ENCODE measurements at places on chromosomes 1 and 21.

- DNase-seq, result no peak
Measured at GRCh38 chr1:161505686-161506085, 429 bp downstream of the FCGR2A start.

- no peak for DNase-seq
Measured at GRCh38 chr1:88877382-88877825, 14.0 kb downstream of the GTF2B start.

DNA sequence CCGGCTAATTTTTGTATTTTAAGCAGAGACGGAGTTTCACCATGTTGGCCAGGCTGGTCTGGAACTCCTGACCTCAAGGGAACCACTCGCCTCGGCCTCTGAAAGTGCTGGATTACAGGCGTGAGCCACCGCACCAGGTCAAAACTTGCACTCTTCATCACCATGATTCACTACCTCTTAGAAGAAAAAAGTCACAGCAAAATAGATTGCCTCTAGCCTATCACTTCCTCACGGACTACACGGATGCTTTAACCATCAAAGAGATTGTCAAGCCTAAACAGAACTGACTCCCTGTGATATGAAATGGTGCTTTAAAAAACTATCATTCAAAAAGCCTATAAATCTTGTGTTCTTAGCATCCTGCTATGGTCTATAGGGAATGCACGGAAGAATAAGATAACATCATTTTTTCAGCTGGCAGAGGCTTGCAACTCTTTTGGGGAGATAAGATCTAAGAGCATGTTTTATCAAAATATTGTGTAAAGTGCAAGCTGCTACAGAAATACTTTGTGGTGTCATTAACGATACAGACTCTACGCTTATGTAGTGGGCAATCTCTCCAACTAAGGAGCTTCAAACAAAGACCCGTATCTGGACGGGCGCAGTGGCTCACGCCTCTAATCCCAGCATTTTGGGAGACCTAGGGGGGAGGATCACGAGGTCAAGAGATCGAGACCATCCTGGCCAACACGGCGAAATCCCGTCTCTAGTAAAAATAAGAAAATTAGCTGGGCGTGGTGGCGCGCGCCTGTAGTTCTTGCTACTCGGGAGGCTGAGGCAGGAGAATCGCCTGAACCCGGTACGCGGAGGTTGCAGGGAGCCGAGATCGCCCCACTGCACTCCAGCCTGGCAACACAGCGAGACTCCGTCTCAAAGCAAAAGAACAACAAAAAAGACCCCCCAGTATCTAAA is 966 bp downstream of the TFB2M start:
- DNase-seq, result no peak

GRCh38 chr1:63143482-63143881 is 178.9 kb upstream of the FOXD3 start:
- DNase-seq, result no peak

DNA sequence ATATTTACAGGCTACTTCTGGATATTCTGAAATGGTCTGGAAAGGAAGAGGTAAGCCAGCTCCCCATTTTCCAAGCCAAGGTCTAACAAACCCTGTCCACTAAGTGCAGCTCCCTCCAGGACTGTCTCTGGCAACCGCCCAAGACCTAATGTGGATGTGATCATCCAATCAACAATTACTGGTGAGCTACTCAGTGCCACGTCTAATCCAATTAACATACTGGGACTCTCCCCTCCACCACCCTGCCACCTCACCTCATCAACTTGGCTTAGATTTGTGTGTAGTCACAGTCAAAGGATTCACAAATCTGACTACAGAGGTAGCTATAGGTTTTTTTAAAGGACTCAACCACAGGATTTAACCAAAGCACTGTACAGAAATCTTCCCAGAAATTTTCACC is 25.4 kb upstream of the S100A7 start:
- DNase-seq, result no peak

DNA sequence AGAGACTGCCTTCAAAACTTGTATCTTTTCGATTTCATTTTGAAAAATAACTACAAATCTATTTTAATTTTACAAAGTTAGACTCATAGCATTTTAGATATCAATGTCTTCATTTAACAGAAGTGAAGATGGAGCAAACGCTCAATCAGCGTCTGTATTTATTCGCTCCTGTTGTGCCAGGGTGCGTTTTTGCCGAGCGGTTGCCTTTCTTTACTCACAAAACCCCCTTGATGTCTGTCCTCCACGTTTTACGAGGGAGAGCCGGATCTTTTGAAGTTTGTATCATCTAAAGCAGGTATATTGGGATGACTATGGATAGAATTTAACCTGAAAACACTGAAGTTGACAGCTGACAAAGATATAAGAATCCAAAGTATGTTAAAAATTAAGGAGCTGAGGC is 44.6 kb downstream of the MRPL39 start:
- DNase-seq, result no peak

DNA sequence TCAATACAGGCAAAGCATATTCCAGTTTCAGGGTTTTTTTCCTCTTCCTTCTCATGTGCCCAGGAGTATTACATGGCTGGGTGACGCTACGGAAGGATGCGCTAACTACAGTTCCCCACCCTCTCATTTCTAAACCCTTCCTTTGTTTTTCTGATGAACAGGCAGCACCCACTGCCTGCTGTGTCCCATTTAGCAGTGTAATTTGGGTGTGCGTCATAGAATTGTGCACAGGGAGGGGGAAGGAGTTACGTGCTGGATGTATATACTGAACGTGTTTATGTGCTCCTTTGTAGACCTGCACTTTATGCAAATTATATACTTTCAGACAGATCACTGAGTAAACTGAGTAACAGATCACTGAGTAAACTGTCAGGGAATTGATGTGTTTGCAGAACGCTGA is 44.5 kb downstream of the ELAPOR1 start:
- no peak for DNase-seq

All from stimulated activated CD4-positive, alpha-beta T cell treated with anti-CD3 and anti-CD28 coated beads, TNF-alpha, amount 100 ng/mL, for 24 hours (primary cell).